ENCODE measurements at places on chromosomes 2 and 18.

DNA sequence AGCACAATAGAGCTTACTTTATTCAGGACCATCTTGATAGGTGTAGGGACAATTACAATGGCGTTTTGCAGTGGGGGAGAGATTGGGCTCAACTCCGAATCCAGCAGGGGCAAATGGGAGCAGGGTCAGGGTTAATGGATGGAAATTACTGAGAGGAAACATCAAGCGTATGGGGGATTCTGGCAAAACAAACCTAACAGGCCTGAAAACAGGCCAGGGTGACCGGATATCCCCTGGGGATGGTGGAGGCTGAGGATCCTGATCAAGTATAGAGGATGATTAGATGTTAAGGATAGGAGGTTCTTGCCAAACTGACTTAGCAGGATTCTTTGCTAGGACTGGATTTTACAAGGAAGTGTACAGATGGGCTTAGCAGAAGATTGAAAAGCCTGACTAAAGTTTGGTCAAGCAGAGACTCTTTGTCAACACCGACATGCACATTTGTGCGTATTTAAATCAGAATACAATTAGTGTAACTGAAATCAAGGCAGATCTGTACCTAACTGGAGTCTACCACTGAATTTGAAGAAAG is 54.5 kb upstream of the GPR45 start:
- DNase-seq, result no peak

DNA sequence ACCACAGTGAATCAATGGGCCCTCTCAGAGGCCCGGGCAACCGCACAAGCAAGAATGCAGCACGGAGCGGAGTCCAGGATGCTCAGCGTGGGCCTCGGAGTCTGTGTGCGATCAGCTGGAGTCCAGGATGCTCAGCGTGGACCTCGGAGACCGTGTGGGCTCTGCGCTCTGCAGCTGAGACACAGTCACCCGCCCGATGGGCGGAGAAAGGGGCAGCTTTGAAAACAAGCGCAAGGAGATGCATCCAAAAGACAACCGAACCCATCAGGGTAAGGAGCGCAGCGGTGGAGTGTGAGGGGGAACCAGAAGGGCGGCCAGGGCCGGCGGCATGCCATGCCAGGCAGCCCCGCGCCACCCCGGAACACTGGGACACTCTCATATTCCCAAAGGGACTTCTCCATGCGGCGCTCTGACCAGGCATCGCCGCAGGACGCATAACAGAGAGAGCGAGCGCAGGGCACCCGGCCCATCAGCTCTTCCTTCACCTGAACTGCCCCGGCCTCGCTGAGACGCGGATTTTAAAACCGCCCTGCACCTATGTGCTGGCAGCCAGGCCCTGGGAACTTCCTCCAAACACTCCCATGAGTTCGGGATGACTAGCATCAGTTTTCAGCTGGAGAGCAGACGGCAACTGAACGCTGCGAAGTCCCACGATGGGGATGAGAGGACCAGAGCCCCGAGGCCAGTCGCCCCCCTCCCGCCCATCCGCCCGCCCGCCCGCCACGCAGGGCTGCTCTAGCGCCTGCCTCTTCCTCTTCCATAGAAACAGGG is 44.7 kb downstream of the MC5R start:
- DNase-seq, result no peak

DNA sequence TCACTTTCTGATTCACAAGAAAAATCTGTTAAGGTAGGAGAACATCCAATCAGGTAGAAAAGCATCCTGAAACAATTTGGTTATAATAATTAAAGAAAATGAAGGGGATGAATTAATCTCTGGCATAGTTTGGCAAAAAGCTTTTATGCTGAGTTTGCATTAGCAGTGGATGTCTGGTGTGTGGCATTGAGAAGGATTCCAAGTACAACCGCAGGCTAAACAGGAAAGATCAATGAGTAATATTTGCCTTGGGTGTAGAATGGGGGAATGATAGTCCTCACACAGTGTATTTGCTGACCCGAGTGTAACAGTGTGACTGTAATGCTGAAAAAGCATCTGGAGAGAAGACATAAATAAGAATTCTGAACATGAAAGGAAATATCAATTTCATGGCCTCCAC is 68.3 kb upstream of the SESTD1 start:
- no peak for DNase-seq

- no peak for DNase-seq
Measured at GRCh38 chr2:27282892-27283291, 663 bp downstream of the TRIM54 start.

- DNase-seq, result no peak
Measured at GRCh38 chr18:69795791-69796190, 151.9 kb downstream of the CD226 start.

GRCh38 chr2:236730393-236730792 is 160.8 kb downstream of the ACKR3 start:
- DNase-seq, result no peak

DNA sequence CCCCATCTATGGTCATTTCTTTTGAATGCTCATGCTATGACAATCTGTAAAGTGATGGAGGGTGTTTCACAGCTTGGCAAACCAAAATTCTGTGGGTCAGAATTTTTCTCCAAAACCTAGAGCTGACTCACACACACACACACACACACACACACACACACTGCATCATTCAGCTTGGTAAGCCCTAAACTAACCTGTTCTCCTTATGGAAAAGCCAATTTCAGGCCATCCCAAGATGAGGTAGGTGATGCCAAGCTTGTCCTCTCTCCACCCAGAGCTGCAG is 45.0 kb upstream of the NRP2 start:
- no peak for DNase-seq

- no peak for DNase-seq
Measured at GRCh38 chr18:3027370-3027891, 14.5 kb upstream of the LPIN2 start.

GRCh38 chr2:138823666-138824065 is 43.5 kb upstream of the NXPH2 start:
- DNase-seq, result no peak

- no peak for DNase-seq
Measured at GRCh38 chr2:110852051-110852450, 119.7 kb downstream of the ACOXL start.

DNA sequence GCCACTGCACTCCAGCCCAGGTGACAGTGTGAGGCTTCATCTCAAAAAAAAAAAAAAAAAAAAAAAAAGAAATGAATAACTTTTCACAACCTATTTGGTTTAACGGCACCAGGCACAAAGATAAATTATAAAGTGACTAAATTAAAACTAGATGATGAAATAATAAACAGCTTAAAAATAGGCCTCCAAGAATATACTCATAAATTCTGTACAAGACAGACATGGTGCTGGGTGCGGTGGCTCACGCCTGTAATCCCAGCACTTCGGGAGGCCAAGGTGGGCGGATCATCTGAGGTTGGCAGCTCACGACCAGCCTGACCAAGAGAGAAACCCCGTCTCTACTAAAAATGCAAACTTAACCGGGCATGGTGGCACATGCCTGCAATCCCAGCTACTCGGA is 19.7 kb downstream of the USP34 start:
- no peak for DNase-seq

DNA sequence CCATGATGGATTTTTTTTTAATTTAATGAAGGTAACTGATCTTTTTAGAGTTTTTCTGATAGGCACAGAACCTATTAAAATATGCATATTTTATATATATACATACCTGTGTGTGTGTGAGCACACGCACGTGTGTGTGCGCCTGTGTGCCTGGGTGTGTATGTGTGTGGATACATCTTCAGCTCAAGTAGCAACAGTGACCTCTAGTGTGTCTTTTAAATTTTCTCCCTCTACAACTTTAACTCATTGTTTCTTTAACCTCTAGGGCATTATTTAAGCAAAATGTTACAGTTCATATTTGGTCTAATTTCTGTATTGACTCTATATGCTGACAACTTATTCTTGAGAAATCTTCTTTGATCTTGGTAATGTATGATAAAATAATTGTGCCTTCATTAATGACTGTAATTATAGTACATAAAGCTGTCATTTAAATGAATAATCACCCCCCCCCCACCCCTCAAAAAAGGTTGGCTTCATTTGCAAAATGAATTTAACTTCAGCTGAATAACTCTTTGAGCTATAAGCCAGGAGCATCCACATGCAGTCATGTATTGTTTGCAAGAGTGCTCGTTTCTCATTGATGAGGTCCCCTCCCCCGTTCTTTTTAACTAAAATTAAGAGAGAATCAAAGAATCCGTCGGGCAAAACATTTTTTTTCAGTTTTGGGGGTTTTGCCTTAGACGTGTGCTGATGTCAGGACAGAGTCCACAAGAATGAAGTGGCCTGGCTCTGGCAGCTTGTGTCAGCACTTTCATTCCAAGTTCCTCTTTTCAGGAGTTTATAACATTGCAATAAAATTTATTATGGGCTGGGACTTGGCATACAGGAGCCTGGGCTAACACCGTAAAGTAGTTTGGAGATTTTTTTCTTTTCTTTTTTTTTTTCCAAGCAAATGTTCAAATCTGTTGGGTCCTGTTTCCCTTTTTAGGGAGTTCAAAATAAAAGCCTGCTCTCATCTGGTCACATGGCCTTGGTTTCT is 80.0 kb downstream of the ETAA1 start:
- no peak for DNase-seq

DNA sequence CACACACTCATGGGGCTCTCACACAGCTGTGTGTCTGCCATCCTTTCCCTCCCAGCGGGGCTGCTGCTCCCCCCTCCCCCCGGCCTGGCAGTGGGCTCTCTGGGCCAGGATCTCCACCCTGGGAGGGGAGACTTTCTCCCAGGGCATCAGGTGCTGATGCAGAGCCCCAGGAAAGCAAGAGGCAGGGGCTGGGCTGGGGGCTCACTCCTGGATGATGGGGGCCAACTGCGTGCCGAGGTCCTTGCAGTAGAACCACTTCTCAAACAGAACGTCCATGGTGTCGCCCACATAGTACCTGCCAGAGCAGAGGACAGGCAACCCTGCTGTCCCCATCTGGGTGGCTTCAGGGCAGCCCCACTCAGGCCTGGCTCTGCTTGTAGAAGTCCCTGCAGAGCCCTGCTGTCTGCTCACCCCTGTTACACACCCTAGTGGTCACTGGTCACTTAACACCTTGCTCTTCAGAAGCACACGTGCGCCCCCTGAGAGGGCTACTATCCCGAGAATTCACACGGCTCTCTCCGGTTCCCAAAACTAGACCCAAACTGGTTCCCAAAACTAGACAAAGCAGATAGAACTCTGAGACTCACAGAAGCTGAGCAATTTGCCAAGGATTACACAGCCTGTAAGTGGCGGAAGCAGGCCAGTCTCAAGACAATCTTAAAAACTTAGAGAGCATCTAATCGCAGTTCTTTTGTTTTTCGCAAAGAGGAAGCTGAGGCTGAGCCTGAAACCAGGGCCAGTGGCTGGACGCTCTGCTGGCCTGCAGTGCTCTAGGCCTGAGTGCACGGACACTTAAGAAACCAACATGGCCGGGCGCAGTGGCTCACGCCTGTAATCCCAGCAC is 6.6 kb upstream of the OXER1 start:
- no peak for DNase-seq

GRCh38 chr18:51721996-51722395 is 524.5 kb upstream of the MEX3C start:
- DNase-seq, result no peak

GRCh38 chr2:213959589-213959988 is 451.3 kb upstream of the VWC2L start:
- DNase-seq, result no peak

DNA sequence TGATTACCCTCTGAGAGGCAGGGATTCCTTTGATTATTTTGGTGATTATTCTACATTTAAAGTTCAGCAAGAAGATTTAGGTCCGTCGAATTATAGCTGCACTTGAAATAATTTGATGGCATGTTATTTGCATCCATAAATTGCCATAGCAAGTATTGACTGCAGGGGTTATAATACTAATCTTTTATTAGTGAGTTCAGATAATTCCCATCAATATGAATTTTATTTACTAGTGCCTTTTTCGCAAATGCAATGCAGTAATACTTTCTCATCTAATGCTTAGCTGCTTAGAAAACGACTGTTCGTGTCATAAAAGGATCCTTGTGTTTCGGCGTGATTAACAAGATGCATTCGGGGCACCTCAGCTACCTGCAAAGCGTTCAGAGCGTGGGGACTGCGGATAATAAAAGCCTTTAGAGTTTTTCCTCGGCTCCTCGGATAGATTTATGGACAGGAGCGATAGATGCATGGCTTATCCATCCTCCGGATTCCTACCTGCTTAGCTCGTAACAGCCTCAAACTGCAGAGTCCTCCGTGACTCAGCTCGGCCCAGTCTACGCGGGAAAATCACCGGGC is 2.5 kb upstream of the GBX2 start:
- no peak for DNase-seq

- no peak for DNase-seq
Measured at GRCh38 chr2:38407111-38407682, 30.1 kb upstream of the ATL2 start.

DNA sequence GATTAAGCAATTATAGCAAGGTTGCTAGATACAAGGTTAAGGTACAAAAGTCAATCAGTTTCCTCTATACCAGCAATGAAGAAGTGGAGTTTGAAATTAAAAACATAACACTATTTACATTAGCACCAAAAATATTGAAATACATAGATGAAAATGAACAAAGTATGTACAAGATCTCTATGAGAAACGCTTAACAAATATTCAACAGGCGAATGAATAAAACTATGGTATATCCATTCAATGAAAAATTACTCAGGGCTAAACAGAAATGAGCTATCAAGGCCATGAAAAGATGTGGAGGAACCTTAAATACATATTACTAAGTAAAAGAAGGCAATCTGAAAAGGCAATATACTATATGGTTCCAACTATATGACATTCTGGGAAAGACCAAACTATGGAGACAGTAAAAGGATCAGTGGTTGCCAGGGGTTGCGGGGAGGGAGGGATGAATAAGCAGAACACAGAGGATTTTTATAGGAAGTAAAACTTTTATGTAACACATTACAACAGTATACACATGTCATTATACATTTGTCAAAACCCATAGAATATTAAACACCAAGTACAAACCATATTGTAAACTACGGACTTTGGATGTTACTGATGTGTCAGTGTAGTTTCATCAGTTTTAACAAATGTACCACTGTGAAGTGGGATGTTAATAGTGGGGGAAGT is 62.1 kb downstream of the RMDN2 start:
- no peak for DNase-seq

- no peak for DNase-seq
Measured at GRCh38 chr2:189553504-189554088, 27.0 kb downstream of the SLC40A1 start.

- no peak for DNase-seq
Measured at GRCh38 chr18:75783566-75784281, 356.2 kb upstream of the SMIM21 start.

DNA sequence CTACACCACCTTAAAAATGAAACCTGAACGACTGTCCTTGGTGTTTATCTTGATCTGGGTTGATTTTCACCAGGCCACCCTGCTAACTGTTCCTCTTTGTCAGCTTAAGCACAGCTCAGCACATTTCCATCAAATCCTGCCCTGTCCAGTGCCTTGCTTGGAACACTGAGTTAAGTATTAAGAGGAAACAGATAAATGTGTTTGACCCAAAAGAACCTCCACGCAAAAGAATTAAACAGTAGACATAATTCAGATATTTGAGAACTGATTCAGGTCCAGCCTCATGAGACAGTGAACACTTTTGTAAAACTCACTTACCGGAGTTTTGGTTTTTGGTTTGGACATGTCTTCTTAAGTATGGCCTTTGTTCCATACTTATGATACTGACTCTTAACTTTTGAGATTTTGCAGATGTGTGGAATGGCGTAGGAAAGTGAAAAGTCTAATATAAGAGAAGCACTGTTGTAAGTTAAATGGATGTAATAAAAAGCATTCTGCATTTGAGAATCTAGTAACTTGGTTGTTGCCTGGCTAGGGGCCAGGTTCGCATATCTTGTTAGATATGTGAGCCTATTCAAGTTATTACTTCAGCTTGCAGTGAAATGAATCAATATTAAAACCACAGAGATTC is 88.9 kb upstream of the SERPINE2 start:
- DNase-seq, result no peak

- no peak for DNase-seq
Measured at GRCh38 chr2:4597400-4597799, 894.0 kb downstream of the DCDC2C start.
